Stimulated activated CD8-positive, alpha-beta memory T cell treated with anti-CD3 and anti-CD28 coated beads, Interleukin-4, amount 100 ng/mL, for 4 hours (primary cell): ENCODE measurements at places on chromosomes 7 and 10.

DNA sequence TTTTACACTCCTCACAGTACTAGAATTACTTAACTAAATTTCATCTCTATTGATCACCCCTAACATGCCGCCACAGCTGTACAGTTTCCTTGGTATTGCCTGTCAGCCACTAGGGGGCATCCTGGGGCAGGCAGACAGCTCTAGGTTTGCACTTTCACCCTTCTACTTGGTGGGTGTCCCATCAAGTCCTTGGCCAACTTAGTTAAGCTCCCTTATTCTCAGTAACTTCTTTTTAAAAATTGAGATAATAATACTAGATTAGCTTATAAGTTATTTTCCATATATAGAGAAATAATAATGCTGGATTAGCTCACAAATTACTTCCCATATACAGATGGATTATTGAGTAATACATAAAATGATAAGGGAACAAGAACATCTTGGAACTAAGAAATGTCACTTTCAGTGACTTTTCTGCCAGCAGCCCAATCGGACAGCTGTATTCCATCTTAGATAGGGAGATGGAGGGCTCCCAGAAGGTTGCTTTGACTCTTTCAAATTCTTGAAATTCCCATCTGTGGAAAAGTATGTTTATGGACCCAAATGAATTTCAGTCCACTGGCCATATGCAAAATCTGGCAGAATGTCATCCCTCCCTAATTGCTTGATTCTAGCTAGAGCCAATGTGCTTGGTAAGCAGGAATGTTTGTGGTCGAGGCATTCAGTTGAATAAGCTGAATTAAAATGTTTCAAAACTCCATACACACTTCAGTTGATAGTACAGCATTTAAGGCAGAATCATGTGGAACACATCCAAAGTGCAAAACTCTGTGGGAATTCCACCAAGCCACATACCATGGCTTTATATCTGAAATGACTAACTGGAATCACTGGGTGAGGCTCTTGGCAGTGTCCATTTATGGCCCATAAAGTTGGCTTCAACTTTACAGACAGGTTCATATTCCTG is 309.7 kb downstream of the CSTF2T start:
- DNase-seq = no peak

DNA sequence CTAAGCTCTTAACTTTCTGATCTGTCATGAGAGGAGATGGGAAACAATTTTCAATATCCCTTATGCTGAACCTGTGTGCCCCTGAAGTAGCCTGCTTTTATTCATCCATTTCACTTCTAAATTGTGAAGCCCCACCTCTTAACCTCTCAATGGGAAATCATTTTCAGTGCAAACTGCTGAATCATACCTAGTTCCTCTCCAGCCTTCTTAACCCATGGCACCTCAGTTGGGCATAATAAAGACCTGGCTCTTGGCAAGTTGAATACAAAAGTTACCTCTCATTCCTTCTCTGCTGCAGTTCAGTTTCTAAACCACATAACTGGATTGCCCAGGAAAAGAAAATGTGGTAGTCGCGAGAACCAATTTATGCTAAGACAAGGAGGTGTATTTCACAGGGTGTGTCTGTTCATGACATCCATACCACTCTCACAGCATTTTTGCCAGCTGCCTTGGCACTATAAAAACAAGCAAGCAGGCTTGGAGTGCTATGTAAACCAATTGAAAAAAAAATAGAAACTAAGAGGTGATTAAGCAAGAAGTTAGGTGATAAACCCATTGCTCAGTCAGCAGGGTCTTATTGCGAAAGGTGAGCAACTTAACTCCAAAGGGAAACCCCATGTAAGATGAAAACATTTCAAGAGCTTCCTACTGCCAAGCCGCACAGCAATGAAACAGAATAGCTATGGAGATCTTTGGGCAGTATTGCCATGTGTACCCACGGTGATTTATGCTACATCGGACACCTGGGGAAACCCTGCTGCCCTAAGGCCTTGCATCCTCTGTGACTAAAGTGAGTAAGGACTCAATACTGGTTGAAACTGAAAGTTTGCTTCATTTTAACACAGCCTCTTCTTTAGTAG is 57.0 kb upstream of the DKK1 start:
- no peak for DNase-seq

DNA sequence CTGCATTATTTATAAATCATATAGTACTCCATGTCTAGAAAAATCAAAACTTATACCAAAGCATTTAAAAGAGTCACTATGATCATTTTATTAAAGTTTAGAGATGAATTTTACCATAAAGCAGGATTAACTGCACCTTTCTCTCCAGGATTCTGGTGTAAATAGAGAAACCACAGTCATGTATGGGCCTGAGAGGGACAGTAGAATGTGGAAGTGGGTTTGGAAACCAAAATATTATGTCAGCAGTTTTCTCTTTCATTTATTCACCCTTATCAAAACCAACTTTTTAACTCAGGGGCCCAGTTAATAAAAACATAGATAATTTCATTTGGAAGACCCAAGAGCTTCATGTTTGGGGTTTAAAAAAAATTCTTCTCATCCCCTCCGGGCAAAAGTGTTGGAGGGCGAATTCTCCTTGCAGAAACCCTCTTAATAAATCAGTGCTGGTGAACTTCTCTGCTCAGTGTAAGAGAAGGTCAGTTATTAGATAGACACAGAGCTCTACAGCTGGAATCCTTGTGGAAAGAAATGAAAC is 266.2 kb downstream of the CREB5 start:
- DNase-seq = no peak

DNA sequence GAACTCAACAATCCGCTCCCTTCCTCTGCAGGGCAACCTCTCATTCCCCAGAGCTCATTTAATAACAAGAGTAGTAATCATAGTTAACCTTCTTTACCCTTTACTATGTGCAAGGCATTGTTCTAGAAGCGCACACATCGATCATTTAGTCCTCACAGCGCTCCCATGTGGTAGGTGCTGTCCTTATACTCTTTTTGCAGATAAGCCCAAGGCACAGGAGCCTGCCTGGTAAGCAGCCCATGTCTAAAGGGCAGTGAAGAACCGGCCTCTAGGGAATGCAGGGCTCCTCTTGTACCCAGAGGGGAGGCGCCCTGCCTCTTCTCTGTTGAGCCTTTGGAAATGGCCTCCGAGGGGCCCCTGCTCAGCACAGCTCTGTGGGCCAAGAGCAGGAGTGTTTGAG is 14.3 kb downstream of the CHST3 start:
- DNase-seq = no peak

GRCh38 chr7:41698726-41699125 is 4.2 kb downstream of the INHBA start:
- DNase-seq = no peak

DNA sequence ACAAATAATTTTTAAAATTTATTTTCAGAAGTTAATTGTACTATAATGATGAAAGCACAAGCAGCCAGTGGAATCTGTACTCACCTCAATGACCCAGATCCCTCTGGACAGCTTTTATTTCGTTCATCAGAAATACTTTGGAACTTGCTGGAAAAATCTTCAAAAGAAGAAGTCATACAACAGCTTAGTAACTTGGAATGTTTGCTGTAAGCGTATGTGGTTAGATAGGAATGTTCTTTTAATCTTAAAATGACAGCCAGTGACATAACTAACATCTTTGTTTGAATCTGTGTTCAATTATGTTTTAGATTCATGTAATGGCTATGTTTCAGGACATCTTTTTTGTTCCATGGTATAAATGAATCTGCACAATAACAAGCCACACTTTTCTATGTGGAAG is 26.8 kb downstream of the CFAP69 start:
- DNase-seq = no peak

- no peak for DNase-seq
Observed at GRCh38 chr7:30468041-30468440, 10.5 kb downstream of the NOD1 start.

- DNase-seq = no peak
Observed at GRCh38 chr7:150428671-150429451, 21.6 kb upstream of the GIMAP8 start.
